ENCODE measurements at places on chromosomes 1 and 21.

DNA sequence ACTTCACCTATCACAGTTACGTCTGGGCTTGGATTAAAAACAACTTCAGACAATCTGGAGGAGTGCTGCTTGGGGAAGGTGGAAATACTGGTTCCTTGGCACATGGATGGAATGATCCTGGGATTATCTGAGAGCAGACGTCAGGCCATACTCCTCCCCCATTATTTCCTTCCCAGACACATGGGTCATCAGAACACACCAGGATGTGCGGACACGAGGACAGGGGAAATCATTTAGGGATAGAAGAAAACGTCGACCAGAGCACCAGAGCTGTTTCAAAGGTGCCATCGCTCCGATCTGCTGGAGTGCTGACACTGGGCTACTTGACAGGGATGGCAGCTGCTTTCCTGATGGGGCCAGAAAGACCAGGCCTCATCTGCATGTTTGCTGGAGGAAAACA, 31.8 kb upstream of the ANGPTL7 start:
- DNase-seq = no peak

GRCh38 chr1:204359474-204360255, at the start of gene PLEKHA6:
TSS of gene PLEKHA6 (minus strand) at chr1:204359929. CDS start at chr1:204273727, 86,202 bp downstream.
- DNase-seq = no peak

DNA sequence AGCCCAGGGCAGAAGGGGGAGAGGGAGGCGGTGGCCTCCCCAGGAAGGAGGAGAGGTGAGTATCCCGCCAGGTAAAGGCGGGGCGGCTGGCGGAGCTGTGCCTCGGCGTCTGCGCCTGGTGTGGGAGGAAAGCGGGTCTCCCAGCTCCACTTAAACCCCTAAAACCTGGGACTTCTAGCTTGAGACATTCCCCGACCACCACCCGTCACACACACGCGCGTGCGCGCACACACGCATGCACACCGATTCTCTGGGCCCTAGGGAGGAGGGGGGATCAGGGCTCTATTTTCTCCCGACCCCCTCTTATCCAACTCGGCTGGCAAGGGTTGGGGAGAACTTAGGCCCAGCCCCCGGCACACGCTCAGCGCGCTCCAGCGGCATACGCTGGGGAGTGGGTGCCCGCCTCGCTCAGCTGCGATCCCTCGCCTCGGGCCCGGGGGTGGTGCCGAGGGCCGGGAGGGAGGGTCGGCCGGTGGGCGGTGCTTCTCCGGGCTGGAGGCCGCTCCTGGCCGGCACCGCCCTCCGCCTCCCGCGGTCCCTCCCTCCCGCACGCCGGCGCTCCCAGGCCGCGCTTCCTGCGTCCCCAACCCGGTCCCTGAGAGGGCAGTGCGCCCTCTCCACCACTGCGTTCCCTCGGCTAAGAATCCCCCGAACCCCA, at the start of gene TMEM51:
Gene TMEM51 (plus strand): TSS at position 564 of the 658 bp plus-strand sequence. CDS start 61,341 bp downstream, outside the sequence.
- no peak for DNase-seq

GRCh38 chr1:189211742-189212141, 1265.9 kb downstream of the BRINP3 start:
- no peak for DNase-seq

GRCh38 chr1:36846357-36846756, 188.0 kb downstream of the GRIK3 start:
- DNase-seq = no peak

DNA sequence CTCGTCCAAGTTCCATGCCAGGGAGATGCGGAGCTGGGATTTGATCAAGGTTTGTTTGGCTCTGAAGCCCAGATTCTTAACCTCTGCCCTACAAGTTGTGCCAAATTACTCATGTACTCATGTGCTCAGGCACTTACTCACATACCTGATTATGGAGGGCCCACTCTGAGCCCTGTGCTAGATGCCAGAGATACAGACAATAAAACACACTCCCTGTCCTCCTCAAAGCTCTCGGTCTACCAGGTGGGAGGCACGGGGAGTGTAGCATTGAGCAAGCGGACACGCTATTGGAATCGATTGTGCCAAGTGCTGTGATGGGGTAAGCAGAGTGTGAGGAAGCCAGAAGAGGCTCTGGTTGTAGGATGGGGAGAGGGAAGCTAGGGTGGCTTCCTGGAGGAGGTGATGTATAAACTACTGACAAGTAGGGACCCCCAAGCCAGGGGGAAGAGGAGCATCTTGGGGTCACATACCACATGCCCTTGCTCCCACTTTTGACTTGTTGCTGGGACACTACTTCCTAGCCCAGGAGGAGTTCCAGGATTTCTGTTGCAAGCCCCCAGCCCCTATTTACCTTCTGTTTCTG, 49.8 kb upstream of the IFNLR1 start:
- DNase-seq = no peak

GRCh38 chr1:8170059-8170835, 144.1 kb upstream of the ERRFI1 start:
- DNase-seq = no peak

DNA sequence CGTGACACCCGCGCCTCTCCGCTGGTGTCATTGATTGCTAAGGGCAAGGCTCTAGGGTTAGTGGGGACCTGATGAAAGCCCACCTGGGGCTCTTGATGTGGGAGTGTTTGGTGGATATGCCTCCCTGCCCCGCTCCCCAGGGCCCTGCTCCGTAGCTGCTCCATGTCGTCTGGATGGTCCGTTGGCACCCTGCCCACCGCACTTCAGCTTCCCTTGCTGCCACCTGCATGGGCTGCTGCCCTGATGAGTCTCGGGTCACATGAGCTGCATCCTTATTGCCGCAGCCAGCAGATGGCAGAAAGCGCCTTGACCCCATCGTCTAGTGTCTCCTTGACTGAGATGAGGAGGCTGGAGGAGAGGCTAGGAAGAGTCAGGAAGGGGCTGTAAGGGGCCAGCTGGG, 439.4 kb downstream of the CAMTA1 start:
- DNase-seq = no peak

DNA sequence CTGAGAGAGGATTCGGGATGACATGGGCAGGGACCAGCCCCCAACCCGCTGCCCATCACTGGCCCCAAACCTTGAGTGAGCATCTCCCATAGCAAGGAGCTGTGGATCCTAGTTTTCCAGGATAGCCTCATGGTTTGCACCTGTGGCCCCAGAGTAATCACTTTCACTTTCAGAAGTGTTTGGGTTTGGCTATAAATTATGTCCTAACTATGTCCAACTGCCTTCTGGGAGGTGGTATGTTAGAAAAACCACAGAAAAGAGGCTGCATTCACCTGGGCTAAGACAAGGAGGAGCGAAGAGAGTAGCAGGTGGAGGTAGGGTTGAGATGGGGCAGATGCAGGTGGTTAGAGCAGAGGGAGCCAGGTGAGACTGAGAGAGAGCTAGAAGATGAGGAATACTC, 19.4 kb upstream of the CLIC6 start:
- no peak for DNase-seq

- no peak for DNase-seq
Measured at GRCh38 chr1:101366513-101367215, 129.8 kb downstream of the S1PR1 start.

DNA sequence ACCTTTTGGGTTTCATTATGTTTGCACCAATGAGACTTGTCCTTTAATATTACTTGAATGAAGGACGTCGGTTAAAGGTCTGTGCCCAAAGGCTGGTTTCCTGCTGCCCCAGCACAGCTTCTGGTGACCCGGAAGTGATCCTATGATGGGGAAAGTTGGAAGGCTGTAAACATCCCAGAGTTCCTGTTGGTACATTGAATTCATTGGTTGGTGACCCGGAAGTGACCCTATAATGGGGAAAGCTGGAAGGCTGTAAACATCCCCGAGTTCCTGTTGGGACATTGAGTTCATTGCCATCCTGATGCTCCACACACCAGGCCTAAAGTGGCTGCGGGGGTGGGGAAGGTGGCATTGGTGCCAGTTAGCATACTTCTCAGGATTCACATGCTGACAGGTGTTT, 187.3 kb downstream of the RYR2 start:
- DNase-seq = no peak
